T1000 (cell line): ENCODE measurements at places on chromosomes 5 and 9.

DNA sequence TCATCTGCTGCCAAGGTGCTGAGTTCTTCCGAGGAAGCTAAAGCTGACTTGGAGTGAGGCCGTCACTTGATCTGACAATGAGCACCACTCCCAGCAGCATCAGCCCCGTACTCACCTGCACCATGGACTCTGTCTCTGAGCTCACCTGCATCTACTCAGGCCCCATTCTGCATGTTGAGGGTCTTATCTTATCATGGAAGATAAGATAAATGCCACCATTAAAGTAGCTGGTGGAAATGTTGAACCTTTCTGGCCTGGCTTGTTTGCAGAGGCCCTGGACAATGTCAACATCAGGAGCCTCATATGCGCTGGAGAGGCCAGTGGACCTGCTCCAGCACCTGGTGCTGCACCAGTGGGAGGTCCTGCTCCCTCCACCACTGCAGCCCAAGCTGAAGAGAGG is 35.0 kb upstream of the HMGCS1 start:
- DNase-seq: no peak

DNA sequence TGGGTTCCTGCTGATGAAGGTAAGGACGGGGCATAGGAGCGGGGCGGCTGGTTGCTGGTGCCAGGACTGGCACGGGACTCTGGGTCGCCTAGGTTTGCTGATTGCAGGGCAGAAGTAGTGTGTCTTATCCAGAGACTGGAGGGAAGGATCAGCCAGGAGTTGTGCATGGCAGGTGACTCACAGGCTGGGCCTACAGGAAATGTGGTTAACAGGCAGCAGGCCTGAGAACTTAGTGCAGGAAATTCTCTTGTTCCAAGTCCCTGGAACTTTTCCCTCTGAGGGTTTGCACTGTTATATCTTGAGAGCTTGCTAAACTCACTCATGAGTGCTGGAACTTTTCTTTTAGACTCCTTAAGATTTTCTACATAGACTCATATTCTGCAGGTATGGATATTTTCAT is 95.1 kb downstream of the ANXA2R start:
- DNase-seq: peak; percentile 29

DNA sequence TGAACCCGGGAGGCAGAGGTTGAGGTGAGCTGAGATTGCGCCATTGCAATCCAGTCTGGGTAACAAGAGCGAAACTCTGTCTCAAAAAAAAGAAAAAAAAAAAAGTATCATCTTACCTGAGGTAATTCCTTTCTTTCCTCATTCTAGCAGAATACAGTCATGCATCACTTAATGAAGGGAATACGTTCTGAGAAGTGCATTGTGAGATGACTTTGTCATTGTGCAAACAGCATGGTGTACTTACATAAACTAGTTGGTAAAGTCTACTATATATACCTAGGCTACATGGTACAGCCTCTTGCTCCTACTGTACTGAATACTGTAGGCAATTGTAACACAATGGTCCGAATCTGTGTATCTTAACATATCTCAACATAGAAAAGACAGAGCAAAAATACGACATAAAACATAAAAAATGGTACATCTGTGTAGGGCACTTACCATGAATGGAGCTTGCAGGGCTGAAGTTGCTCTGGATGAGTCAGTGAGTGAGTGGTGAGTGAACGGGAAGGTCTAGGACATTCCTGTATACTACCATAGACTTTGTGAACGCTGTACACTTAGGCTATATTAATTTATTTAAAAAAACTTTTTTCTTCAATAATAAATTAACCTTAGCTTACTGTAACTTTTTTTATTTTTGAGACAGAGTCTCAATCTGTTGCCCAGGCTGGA is 100.4 kb downstream of the GLDC start:
- no peak for DNase-seq

GRCh38 chr5:67679184-67679841 is 482.7 kb upstream of the CD180 start:
- no peak for DNase-seq

- no peak for DNase-seq
Observed at GRCh38 chr9:16363073-16363781, 507.2 kb downstream of the BNC2 start.

- no peak for DNase-seq
Observed at GRCh38 chr5:78755822-78756429, 107.4 kb upstream of the LHFPL2 start.

DNA sequence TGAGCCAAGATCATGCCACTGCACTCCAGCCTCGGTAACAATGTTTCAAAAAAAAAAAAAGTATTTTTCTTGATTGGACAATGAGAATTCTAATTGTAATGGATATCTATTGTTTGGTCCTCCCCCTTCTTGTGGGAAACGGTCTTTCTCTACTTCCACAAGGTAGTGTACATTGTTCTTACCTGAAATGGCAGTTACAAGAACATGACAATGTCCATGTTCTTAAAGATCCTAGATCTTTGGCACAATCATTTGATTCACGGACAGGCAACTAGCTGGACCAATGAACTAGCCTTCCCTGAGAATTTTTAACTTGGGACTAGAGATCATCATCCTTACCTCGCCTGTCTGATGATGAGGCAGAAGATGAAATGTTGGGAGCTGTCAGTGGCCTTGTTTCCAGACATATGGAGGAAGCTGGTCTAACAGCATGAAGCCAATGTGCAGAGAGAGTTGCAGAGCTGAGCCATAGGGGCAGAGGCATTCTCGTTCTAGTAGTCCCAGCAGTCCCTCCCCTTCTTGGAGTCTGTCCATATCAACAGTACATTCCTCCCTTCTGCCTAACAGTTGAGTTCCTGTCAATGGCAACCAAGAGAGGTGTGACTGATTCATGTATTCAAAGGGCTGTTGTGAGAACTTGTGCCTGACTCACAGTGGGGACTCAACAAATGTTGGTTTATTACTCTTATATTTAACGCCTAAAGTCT is 2.1 kb upstream of the MARCHF6 start:
- no peak for DNase-seq

DNA sequence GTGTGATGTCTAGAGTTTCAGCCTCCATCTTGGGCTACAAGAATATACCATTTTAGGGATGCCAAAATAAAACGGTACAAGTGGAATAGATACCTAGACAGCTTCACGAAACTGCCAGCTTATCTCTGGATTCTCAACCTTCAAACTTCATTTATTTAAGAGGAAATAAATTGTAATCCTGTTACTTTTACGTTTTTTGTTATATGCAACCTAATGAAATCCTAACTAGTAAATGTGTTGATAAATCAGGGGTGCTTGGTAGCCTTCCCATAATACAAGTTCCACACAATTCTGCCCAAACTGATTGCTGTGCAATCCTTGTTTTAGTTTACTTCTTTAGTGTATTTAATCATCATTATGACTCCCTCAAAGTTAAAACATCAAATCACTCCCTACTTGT is 75.5 kb downstream of the SSBP2 start:
- DNase-seq: no peak

GRCh38 chr5:135883441-135883840 is 12.2 kb downstream of the IL9 start:
- DNase-seq: no peak

- DNase-seq: no peak
Observed at GRCh38 chr5:15834596-15835245, 334.7 kb downstream of the FBXL7 start.

GRCh38 chr5:43231977-43232376 is 40.0 kb downstream of the NIM1K start:
- no peak for DNase-seq

- DNase-seq: no peak
Observed at GRCh38 chr5:111299067-111299481, 74.9 kb downstream of the CAMK4 start.

DNA sequence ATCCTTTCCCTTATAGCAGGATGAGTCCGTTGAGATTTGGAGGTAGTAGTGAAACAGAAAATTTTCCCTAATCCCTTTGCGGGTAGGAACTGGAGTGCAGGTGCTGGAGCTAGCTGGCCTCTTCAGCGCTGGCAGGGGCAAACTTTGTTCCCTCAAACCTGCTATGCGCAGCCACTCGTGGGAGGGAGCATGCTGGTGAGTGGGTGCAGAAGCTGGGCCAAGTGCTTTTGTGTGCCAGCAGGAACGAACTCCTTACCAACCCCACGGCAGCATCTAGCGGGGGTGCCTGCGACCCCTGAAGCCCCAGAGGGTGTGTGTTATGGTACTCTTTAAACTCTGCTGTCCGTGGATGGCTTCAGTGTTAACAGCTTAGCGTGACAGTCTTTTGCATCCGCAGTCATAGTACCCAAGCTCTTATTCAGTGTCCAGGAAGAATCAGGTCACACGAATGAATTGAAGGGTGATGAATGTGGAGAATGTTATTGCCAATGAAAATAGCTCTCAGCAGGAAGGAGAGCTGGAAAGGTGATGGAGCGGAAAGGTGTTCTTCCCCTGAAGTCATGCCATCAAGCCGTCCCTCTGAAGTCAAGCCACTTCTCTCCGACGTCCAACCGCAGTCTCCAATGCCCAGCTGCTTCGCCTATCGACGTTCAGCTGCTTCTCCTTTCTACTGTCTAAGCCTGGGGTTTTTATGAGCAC is 1445.1 kb upstream of the CDH9 start:
- no peak for DNase-seq

- no peak for DNase-seq
Observed at GRCh38 chr5:114660791-114661190, 298.9 kb downstream of the KCNN2 start.

DNA sequence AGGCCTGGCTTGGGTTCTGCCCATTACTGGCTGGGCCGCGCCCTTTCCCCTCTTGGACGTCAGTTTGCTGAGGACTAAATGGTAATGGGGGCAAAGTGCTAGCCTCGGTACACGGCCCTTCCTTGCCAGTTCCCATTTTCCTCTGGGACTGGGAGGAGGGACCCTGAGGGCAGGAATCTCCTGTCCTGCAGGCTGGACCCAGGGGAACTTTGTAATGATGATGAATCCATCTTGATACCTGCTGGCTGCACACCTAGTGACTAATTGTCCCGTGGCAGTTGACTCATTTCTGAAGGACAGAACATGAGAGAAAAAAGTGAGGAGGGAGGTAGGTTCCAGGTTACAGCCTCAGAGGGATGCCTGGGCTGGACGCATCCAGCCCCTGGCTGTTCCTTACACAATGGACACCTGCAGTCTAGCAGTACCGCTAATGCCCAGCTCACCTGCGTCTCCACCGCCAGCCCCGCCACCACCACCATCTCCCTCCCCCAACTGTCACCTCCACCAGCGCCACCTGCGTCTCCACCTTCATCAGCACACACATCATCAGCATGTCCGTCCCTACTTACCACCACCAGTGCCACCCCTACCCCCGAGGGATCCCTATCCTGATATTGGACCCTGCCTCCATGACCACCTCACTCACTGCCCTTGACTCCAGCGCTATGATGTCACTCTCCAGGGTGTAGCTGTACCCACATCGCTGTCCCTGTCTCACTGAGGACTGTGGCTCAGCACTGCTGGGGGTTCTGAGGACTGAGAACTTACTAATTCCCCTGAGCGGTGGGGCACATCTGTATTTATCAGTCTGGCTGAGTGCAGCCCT is 4.3 kb downstream of the CDHR2 start:
- no peak for DNase-seq

DNA sequence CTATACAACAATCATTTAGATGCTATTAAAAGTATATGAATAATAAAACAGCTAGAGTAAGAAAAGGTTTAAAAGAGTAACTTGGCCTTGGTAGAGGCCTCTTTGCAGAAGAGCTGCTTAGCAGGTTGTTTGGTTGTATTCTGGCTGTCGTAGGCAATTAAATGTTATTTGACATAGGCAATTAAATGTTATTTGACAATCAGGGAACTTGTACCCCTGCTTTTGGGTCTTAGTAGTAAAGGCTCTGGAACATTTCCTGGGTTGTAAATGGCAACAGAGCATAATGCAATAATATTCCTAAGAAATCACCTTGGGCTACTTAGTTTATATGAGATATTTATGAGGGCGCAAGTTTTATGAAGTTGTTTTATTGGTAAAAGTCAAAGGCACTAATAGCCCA is 84.4 kb upstream of the SLC28A3 start:
- DNase-seq: no peak

- no peak for DNase-seq
Observed at GRCh38 chr5:139453683-139454567, 8.6 kb downstream of the ECSCR start.

GRCh38 chr5:33312571-33313549 is 127.9 kb upstream of the TARS1 start:
- DNase-seq: peak; percentile 69

GRCh38 chr5:139919308-139919707 is 123.7 kb downstream of the PSD2 start:
- DNase-seq: no peak

DNA sequence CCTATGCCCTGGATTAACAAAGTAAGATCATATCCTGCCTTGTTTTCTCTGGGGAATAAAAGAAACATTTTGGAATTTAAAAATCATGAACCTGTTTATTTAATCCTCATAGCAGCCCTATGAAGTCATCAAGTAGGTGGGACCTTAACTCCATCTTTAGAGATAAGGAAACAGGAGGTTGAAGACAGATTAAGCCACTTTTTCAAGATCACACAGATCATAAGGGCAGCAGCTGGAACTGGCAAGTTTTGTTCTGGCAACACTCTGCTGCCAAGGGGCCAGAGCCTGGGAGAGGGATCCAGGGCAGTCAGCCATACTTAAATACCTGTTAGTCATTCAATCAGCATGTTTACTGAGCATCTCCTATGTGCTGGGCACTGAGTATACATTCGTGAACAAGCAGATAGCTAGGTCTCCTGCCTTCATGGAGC is 63.7 kb downstream of the SLC1A1 start:
- no peak for DNase-seq

- DNase-seq: no peak
Observed at GRCh38 chr5:55104036-55104772, 1.8 kb downstream of the GZMA start.

DNA sequence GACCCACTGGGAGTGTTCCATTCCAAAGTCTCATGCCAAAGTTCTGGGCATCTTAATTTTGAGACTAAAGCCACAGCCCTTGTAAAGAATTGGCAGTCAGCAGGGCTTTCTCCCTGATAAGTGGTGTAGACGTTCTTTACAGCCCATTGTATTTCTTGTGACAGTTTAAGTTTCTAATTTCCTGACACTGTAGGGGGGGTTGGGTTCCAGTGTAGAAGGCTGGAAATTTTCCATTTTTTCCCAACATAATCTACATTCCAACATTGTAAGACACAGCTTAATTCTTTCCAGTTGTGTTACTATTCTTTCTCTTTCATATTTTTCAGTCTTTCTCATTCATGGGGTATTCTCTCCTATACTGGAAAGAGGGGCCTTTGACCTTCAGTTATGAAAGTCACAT is 121.1 kb downstream of the FBXL7 start:
- no peak for DNase-seq

- no peak for DNase-seq
Observed at GRCh38 chr5:167678481-167678880, 613.0 kb upstream of the WWC1 start.

GRCh38 chr5:125412561-125413495 is 666.4 kb upstream of the ZNF608 start:
- DNase-seq: no peak

DNA sequence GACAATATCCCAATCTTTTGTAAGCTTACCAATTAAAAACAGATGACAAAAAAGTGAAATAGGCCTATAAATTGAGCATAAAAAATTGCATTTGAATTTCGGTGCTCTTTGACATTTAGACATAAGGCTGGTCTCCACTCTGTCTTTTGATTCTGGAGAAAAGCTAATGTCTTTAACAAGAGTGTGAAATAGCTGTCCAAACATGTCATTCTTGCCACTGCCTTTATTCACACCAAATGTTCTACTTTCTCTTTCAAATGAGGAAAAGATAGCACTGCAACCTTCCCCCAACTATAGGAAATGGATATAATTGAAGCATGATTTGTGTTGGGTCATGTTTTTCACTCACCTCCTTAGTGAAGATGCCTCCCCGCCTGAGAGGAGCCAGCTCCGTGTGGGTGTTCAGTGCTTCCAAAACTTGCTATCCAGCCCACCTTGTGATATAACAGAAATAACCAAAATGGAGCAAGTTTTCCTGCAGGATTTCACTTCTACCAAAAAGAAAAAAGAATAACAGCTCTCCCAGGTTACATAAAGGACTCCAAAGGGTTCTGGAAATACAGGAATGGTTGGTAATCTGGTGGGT is 55.2 kb upstream of the STK32A start:
- no peak for DNase-seq
